Breast epithelium (tissue), 4 donors: ENCODE measurements at places on chromosomes 4 and X. TPM values are rescaled to one million over a fixed set of nuclear protein-coding genes. Genes with fewer than 3 reads are reported as not detected.

Gene MAGEA10
- not detected for total RNA-seq

DNA sequence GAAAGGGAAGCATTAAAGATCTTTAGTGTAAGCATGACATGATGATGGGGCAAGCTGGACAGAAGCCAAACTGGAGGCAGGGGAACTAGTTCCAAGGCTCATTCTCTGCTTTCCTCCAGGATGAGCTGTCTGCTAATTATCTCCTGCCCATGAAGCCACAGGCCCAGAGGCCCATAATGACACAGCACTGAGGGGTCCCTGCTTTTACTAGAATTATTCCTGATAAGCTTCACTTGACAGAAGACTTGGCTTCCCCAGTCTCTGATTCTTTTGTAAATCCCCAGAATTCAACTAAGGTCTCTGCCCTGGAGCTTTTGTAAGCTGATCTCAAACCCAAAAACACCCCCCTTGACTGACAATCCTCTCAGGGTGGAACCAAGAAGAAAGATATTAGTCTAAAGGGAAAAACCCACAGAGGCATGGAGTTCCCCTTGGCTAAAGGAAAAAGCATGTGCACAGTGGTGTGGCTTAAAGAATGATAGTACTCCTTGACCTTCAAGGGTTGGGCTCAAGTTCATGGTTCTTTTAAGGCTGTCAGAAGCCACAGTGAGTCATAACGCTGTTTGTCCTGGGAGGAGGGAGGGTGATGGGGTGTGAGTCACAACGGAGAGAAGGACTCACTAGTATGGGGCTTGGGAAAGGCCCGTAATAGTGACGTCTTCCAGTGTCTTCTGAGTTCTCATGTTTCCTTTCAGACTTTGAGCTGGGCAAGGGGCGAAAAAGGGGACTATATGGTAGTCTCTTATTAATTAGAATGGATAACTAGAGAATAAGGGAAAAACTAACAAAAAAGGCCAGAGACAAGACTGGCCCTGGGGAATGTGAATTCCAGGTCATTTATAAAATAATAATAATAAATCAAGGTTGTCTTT, 146.0 kb upstream of the CPEB2 start:
- peak; percentile 59 for DNase-seq

GRCh38 chr4:138614398-138615142, 372.4 kb upstream of the SLC7A11 start:
- DNase-seq, result no peak

DNA sequence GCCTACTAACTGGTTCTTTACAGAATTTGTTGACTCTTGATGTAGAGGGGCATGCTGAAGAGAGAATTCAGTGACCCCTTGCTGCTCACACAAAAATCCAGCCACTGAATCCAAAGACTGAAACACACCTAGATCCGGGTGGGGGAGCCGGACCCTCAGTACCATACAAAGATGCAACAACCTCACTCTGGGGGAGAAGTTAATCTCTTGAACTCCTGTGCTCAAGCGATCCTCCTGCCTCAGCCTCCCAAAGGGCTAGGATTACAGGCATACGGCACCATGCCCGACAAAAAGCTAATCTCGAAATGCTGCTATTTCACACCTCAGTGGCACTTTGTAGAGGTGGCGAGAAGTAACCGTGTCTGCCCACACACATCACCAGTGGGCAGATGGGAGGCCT, 88.8 kb upstream of the HELT start:
- DNase-seq, result no peak

- no peak for DNase-seq
Measured at GRCh38 chrX:22246620-22247019, 26.1 kb upstream of the CBLL2 start.

- no peak for DNase-seq
Measured at GRCh38 chrX:70436343-70436742, 8.3 kb upstream of the DLG3 start.
